Neural crest cell (in vitro differentiated cells): ENCODE measurements at places on chromosomes 4 and X. TPM values are rescaled to one million over a fixed set of nuclear protein-coding genes. Genes with fewer than 3 reads are reported as not detected.

- no peak for DNase-seq
- H3K27me3 ChIP-seq: no peaks in the 10 kb centered on the region
- no peak overlapping the region for H3K4me3 ChIP-seq
- H3K36me3 ChIP-seq: peaks cover 39% of the 10 kb centered on the region
Measured at GRCh38 chr4:182893047-182893446, 24.1 kb downstream of the DCTD start.

DNA sequence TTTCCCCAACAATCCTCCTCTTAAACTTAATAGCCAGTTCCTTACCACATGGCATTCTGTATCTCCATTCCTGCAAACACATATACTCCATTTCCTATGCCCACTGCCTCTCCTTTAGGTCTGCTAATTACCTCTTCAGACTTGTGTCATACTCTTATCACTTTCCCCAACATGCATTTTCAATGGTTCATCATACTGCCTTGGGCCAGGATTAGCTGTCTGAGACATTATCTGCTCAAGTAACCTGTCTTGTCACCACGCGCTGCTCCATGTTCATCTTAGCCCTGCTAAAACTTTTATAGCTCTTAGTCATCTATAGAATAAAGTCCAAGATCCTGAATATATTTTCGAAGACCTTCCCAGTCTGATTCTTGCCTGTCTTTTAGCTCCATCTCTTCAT lies 224.1 kb upstream of the GK2 start:
- H3K27ac ChIP-seq: no peak overlapping the region
- no peaks in the 10 kb centered on the region for H3K27me3 ChIP-seq
- DNase-seq: no peak
- H3K36me3 ChIP-seq: no peaks in the 10 kb centered on the region

- no peak for DNase-seq
- H3K36me3 ChIP-seq: peaks cover 17% of the 10 kb centered on the region
- no peak overlapping the region for H3K4me3 ChIP-seq
- peaks cover 7% of the 10 kb centered on the region for H3K4me1 ChIP-seq
Measured at GRCh38 chrX:120145295-120145925, 13.0 kb upstream of the RHOXF2 start.

DNA sequence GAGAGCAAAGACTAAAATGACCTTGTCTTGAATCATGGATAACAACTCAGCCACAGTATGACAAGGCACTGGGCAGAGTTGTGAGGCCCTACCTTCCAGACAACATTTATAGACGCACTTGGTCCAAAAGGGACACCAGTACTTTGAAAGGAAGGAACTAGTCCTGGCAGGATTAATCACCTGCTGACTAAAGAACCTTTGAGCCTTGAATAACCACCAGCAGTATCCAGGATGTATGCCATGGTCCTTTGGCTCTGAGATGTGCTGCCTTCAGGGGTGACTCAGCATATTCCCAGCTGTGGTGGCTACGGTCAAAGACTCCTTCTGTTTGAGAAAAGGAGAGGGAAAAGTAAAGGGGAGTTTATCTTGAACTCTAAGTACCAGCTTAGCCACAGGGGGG lies 118.1 kb upstream of the PRR32 start:
- no peaks in the 10 kb centered on the region for H3K27me3 ChIP-seq
- DNase-seq: no peak
- H3K36me3 ChIP-seq: no peaks in the 10 kb centered on the region

DNA sequence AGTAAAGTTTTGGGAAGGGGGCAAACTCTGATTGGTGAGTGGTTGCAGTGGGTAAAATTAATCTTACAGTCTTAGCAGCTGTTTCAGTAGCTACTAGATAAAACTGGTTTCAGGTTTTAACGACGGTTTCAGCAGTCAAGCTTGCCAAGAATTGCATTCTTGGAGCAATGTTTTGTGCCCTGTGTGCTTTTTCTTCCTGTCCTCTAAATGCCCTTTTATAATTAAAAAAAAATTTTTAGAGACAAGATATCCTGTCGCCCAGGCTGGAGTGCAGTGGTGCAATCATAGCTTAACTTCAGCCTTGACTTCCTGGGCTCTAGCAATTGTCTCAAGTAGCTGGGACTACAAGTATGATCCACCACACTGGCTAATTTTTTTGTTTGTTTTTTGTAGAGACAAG lies 6.3 kb upstream of the PPEF2 start:
- DNase-seq: no peak
- no peaks in the 10 kb centered on the region for H3K4me1 ChIP-seq
- H3K36me3 ChIP-seq: peaks cover 7% of the 10 kb centered on the region

DNA sequence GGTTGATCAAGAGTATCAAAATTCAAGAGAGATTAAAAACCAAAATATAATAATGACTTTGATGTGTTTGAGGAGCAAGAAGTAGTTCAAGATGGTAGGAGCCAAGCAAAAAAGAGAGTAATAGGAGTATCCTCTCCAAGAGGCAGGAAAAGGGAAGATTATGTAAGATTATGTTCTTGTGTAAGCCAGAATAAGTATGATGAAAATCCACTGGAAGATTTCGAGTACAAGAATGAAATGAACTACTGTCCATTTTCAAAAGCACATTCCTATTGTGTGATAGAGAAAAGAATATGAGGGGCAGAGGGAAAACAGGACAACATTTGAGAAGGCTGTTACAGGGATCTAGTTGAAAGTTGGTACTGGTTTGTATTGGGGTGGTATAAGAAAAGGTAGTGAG lies 659.6 kb upstream of the INTU start:
- H3K27me3 ChIP-seq: no peaks in the 10 kb centered on the region
- no peaks in the 10 kb centered on the region for H3K36me3 ChIP-seq
- H3K27ac ChIP-seq: no peak overlapping the region

GRCh38 chrX:139892512-139892911 lies 40.3 kb downstream of the ATP11C start:
- H3K27ac ChIP-seq: no peak overlapping the region
- H3K27me3 ChIP-seq: no peaks in the 10 kb centered on the region
- DNase-seq: no peak

- no peaks in the 10 kb centered on the region for H3K27me3 ChIP-seq
- no peak overlapping the region for H3K4me3 ChIP-seq
- H3K36me3 ChIP-seq: peaks cover 5% of the 10 kb centered on the region
- no peak overlapping the region for H3K27ac ChIP-seq
Measured at GRCh38 chr4:2183394-2183793, 58.5 kb downstream of the HAUS3 start.

DNA sequence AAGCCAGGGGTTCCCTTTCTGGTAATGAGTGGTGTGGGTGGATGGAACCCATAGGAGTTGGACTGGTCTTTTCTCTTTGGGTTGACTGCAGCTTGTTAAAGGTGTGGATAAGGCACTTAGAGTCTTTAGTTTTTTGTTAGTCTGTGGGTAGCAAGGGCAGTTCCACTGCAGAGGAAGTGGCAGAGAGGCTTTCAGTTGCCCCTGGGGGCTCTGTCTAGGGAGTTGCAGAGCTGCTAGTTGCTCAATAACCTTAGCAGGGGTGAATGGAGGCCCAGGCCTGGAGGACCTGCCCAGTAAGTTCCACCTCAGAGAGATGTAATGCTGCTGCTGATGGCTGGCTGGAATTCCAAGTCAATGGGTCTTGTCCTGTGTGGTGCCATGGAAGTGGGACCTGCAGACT lies 282.6 kb upstream of the NDST4 start:
- peaks cover 3% of the 10 kb centered on the region for H3K36me3 ChIP-seq
- no peaks in the 10 kb centered on the region for H3K4me1 ChIP-seq
- H3K27ac ChIP-seq: no peak overlapping the region
- no peaks in the 10 kb centered on the region for H3K27me3 ChIP-seq
- H3K4me3 ChIP-seq: no peak overlapping the region
- DNase-seq: no peak

- H3K4me3 ChIP-seq: no peak overlapping the region
- peak; percentile 1 for DNase-seq
- peaks cover 6% of the 10 kb centered on the region for H3K4me1 ChIP-seq
- H3K27me3 ChIP-seq: peaks cover 5% of the 10 kb centered on the region
Measured at GRCh38 chr4:21697583-21697982, 251.0 kb downstream of the KCNIP4 start.

DNA sequence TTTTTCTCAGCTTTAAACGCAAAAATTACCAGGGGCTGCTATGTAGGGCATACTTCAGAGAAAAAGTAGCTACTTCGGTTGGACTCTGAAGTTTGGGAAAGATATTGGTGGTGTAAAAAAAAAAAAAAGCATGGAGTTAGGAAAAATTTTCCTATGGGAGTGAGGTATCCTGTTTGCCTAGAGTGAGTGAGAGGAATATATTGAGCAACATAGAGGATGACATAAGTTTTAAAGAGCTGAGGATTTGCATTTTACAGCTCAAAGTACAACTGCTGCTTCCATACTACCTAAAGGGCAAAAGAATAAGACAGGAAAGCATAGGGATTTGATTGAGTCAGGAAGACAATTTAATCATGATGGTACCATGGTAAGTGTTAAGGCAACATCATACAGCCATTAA lies 7.3 kb downstream of the GPRASP1 start:
- peaks cover 10% of the 10 kb centered on the region for H3K4me1 ChIP-seq
- no peak overlapping the region for H3K4me3 ChIP-seq
- no peaks in the 10 kb centered on the region for H3K27me3 ChIP-seq
- no peak overlapping the region for H3K27ac ChIP-seq
- DNase-seq: no peak

GRCh38 chr4:122854447-122855352 lies 28.1 kb downstream of the FGF2 start:
- H3K36me3 ChIP-seq: no peaks in the 10 kb centered on the region
- H3K4me3 ChIP-seq: no peak overlapping the region
- H3K4me1 ChIP-seq: peaks cover 15% of the 10 kb centered on the region
- no peak for DNase-seq
- H3K27ac ChIP-seq: no peak overlapping the region

DNA sequence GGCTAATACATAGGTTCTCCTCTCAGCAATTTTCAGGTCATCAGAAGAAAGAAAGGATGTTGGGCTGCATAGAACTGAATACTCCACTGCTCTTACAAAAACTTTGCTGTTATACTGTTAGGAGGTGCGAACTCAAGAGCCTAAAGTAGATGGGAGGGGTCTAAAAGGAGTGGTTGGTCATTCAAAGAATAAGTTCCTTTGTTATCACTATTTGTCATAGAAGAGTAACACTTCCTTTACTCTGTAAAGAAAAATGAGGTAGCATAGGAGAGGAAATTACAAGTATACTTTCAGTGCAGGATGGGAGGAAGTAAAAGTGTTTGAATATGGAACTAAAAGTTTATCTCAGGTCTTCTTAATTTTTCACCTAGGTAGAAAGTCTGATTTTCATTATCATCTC lies 61.5 kb downstream of the CCNI start:
- H3K4me1 ChIP-seq: peaks cover 10% of the 10 kb centered on the region
- H3K36me3 ChIP-seq: peaks cover 31% of the 10 kb centered on the region
- DNase-seq: no peak
- no peaks in the 10 kb centered on the region for H3K27me3 ChIP-seq
- H3K27ac ChIP-seq: no peak overlapping the region

GRCh38 chrX:132153166-132153565 lies 25.3 kb upstream of the FRMD7 start:
- H3K4me1 ChIP-seq: no peaks in the 10 kb centered on the region
- H3K4me3 ChIP-seq: no peak overlapping the region
- H3K27me3 ChIP-seq: no peaks in the 10 kb centered on the region
- H3K27ac ChIP-seq: no peak overlapping the region

DNA sequence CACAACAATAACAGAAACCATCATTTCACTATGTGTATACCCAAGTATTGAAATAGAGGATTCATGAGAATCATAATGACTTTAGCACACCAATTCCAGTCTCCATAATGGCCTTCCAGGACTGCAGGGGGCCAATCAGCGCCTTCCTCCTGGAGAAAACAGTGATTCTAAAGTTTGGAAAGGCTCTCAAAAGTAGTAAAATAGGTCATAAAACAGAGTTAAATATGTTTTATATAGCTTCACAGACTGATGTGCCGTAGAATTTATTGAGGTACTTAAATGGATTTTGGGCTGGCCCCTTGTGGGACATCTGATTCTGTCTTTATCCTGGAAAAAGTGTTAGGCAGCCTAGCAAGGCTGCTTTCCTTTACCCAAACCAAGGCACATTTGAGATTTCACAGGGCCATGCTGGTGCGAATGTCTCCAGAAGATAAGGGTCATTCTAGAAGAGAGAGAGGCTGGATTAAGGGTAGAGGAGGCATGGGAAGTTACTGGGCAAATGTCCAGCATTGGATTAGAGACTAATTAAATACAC lies 543.9 kb downstream of the GALNTL6 start:
- H3K4me3 ChIP-seq: no peak overlapping the region
- no peak for DNase-seq
- H3K27me3 ChIP-seq: no peaks in the 10 kb centered on the region

GRCh38 chrX:52352551-52352950 lies 16.3 kb upstream of the XAGE2 start:
- no peak overlapping the region for H3K27ac ChIP-seq
- no peaks in the 10 kb centered on the region for H3K27me3 ChIP-seq
- no peaks in the 10 kb centered on the region for H3K4me1 ChIP-seq

DNA sequence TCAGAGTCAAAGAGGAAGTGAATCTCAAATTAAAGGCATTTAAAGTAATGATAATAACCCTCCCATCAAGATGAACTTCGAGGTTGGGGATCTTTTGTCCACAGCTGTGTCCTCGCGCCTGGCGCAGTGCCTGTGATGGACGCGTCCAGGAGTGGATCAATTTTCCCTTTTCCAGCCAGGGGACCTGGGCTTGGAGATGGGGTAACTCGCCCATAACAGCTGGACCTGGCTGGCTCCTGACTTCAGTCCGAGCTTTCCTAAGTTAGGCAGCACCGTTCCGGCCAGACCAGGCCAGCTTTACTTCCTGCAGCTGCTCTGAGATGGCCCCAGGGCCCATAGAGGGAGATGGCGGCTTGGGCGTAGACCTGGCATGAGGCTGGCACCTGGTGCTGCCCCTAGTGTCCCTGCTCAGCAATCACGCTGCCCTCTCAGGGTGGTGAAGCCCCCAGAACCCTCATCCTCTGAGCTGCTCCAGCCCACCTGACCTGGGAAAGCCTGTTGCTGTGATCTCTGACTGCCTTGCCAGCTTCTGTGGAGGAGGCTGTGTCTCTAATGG lies 23.9 kb downstream of the ADRA2C start:
- H3K36me3 ChIP-seq: no peaks in the 10 kb centered on the region
- no peak overlapping the region for H3K4me3 ChIP-seq
- H3K27me3 ChIP-seq: peaks cover 27% of the 10 kb centered on the region
- DNase-seq: no peak
- peaks cover 8% of the 10 kb centered on the region for H3K4me1 ChIP-seq

- DNase-seq: no peak
- no peak overlapping the region for H3K27ac ChIP-seq
- no peak overlapping the region for H3K4me3 ChIP-seq
- H3K36me3 ChIP-seq: no peaks in the 10 kb centered on the region
Measured at GRCh38 chr4:163215896-163216295, 49.2 kb upstream of the NAF1 start.

- H3K36me3 ChIP-seq: no peaks in the 10 kb centered on the region
- no peaks in the 10 kb centered on the region for H3K27me3 ChIP-seq
- no peak for DNase-seq
- peaks cover 15% of the 10 kb centered on the region for H3K4me1 ChIP-seq
Measured at GRCh38 chr4:101264993-101265815, 82.1 kb downstream of the PPP3CA start.

The GUCY1A1 gene
- total RNA-seq: 0.44 and 0.75 TPM in 2 replicates

The FABP2 gene
- total RNA-seq: not detected in 2 replicates

The SPANXD gene
- total RNA-seq: not detected in 2 replicates

The ARAP2 gene
- 0.93 TPM in 2 replicates for total RNA-seq

The MAGEB5 gene
- total RNA-seq: not detected in 2 replicates

The SPANXB1 gene
- total RNA-seq: not detected in 2 replicates

The CENPVL3 gene
- 10.1 and 11.1 TPM in 2 replicates for total RNA-seq

The DMD gene
- total RNA-seq: 8.6 and 9.7 TPM in 2 replicates

The ARMCX4 gene
- total RNA-seq: 24.2 and 26.2 TPM in 2 replicates

The PRKX gene
- total RNA-seq: 57.3 and 62.3 TPM in 2 replicates

The VCX2 gene
- total RNA-seq: not detected in 2 replicates

The CENPVL2 gene
- 1.3 and 1.6 TPM in 2 replicates for total RNA-seq
